ENCODE measurements at places on chromosomes 11 and 22. TPM values are rescaled to one million over a fixed set of nuclear protein-coding genes. Genes with fewer than 3 reads are reported as not detected.

GRCh38 chr11:19121646-19122045 is 4.7 kb downstream of the ZDHHC13 start:
- H3K27me3 ChIP-seq: no peaks in the 10 kb centered on the region
- H3K36me3 ChIP-seq: no peaks in the 10 kb centered on the region
- peaks cover 7% of the 10 kb centered on the region for H3K4me1 ChIP-seq
- H3K27ac ChIP-seq: no peak overlapping the region
- H3K4me3 ChIP-seq: no peak overlapping the region
- DNase-seq: no peak

PLAAT5 gene
- total RNA-seq: 0.92 TPM

CREBZF gene
- total RNA-seq: 49.4 TPM

DNA sequence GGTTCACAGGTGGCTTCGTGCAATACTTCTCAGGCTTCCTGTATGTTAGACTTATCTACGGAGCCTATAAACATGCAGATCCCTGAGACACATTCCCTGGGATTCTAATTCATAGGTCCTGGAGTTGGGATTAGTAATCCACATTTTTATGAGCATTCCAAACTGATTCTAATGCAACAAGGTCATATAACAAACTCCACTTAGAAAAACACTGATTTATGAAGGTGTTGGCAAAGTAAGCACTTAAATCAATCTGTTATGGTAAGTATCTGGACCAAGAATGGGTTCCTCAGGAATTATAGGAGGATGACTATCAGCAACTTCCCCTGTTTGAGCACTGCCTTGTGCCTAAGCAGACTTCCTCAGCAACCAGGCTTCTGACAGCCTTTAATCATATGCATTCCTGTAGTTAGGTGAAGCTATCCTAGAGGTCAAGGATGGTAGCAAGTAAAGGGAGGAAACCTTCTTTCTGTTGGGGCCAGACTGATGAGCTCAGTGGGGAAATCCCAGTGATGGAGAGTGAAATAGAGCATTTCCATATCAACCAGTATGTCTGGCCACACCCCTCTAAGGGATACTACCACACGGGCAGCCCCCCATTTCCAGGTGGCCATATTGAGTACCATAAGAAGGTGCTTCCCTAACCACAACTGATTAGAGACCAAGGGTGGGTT is 89.6 kb downstream of the RASSF10 start:
- no peaks in the 10 kb centered on the region for H3K36me3 ChIP-seq
- no peaks in the 10 kb centered on the region for H3K27me3 ChIP-seq
- H3K4me3 ChIP-seq: no peak overlapping the region
- no peaks in the 10 kb centered on the region for H3K4me1 ChIP-seq
- no peak for DNase-seq

OR6T1 gene
- total RNA-seq: not detected

DNA sequence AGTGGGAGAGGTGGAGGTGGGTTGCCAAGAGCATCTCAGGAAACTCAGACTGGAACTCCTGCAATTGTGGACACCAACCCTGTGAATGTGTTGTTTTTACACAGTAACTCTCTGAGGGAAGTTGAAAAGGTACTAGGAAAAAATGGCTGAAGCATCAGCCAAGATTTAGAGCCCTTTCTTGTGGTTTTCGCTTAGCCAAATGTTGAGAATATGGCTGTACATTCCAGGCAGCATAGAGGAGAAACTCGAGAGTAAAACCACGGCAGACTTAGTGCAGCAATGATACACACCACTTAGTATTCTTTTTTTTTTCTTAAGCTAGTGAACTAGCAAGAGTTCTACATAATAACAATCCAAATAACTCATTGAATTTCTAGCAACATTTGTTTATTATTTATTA is 309.7 kb upstream of the MTNR1B start:
- H3K4me3 ChIP-seq: no peak overlapping the region
- no peaks in the 10 kb centered on the region for H3K4me1 ChIP-seq
- no peak overlapping the region for H3K27ac ChIP-seq
- no peak for DNase-seq
- H3K36me3 ChIP-seq: no peaks in the 10 kb centered on the region

DNA sequence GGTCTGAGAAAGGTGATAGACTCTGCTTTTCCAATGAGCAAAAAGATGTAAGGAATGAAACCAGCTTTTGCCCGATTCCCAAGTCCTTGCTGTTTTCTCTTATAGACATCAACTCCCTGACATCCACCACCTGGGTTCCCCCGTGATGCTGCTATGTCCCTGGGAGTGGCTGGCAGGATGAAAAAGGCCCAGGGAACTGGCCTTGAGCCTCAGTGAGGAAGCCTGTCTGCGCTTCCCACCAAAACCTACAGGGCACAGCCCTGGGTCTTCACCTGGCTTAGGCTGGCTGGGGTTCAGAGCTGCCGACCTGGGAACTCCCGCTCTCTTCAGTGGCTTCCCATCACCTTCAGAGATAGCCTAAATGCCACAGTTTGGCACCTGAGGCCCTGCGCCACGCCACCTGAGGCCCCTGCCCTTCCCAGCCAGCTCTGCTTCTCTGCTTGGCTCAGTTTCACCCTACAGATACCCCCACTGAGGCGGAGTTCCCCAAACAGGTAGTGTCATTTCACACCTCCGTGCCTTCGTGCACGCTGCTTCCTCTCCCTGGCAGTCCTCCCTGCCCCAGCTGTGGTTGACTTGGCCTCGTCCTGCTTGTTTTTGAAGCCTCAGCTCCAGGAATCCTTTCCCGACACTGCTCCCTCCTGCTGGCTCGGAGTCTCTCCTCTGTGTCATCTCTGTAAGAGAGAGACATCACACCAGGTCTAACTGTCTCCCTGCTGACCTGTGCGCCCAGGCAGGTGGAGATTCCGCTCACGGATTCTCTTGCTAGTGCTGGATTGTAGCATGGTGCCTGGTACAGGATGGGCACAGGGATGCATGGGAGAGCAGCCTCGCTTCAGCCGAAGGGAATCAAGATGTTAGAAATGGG is 10.7 kb downstream of the SLC37A2 start:
- no peaks in the 10 kb centered on the region for H3K36me3 ChIP-seq
- H3K27ac ChIP-seq: no peak overlapping the region
- DNase-seq: no peak
- H3K4me1 ChIP-seq: peaks cover 21% of the 10 kb centered on the region
- no peaks in the 10 kb centered on the region for H3K27me3 ChIP-seq

MIOX gene
- not detected for total RNA-seq

C1QTNF5 gene
- total RNA-seq: 12.5 TPM

OR4A16 gene
- total RNA-seq: not detected

GRCh38 chr11:34264303-34265110 is 93.3 kb downstream of the ABTB2 start:
- peaks cover 21% of the 10 kb centered on the region for H3K4me1 ChIP-seq
- no peak overlapping the region for H3K4me3 ChIP-seq
- H3K27ac ChIP-seq: peak overlapping the region; percentile 66
- H3K27me3 ChIP-seq: no peaks in the 10 kb centered on the region

- no peaks in the 10 kb centered on the region for H3K36me3 ChIP-seq
- no peak overlapping the region for H3K27ac ChIP-seq
- no peak for DNase-seq
- no peak overlapping the region for H3K4me3 ChIP-seq
- H3K4me1 ChIP-seq: peaks cover 8% of the 10 kb centered on the region
These were observed 8.3 kb downstream of the PICK1 start for GRCh38 chr22:38065539-38065938.

DNA sequence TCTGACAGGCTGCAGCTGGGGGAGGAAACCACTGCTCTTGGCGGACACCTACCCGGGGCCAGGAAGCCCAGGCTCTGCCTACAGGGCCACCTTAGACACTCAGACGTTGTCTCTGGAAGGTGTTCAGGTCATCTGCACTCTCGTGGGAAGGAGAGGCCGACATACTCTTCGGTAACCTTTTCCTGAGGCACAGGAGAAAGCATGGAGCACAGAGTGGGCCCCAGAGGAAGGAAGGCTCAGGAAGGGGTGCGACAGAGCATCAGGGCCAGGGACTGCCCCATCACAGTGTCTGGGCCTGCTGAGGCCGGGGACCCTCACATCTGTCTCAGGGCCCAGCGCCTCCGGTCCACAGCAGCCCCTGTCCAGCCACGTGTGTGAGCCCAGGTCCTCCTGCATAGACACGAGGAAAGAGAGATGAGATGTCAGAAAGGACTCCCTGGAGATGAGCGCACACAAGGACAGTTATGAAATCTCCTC is 18.2 kb upstream of the TUB start:
- peaks cover 17% of the 10 kb centered on the region for H3K4me1 ChIP-seq
- no peak overlapping the region for H3K4me3 ChIP-seq
- H3K36me3 ChIP-seq: no peaks in the 10 kb centered on the region
- no peaks in the 10 kb centered on the region for H3K27me3 ChIP-seq

GRCh38 chr11:76253416-76253815 is 47.1 kb upstream of the WNT11 start:
- no peaks in the 10 kb centered on the region for H3K36me3 ChIP-seq
- H3K4me3 ChIP-seq: no peak overlapping the region

KCNQ1OT1 gene
- 6.6 TPM for total RNA-seq

OR51B4 gene
- total RNA-seq: not detected
